ENCODE measurements at places on chromosomes 4 and X.

GRCh38 chr4:1021386-1022050 lies 10.1 kb downstream of the FGFRL1 start:
- no peak for DNase-seq

GRCh38 chr4:86380181-86380724 lies 20.4 kb upstream of the MAPK10 start:
- DNase-seq = no peak

DNA sequence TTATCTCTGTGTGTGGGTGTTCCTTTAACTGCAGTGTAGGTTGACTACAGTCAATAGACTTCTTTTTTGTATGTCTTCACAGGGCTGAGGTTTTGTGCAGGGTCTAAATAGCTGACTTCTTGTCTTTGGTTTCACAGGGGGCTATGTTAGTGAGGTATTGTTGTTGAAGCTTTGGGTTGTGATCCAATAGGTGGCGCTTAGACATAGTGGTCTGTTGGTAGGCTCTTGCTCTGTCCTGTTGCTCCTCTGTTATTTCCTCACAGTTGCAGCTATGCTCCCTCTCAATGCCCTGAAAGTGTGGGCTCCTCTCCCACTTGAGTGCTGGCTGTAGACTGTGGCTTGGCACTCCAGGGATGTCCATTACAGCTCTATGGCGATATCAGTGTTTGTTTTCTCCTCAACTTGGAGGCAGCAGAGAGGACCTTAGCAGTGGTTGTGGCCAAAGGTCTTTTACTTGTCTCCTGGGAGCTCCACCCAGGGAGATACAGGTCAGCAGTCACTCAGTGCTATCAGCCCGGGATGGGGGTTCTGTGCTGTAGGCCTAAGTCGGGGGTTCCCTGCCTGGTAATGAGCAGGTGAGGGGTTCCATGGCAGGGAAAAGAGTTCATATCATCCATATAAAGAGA lies 14.0 kb downstream of the POF1B start:
- DNase-seq = no peak

DNA sequence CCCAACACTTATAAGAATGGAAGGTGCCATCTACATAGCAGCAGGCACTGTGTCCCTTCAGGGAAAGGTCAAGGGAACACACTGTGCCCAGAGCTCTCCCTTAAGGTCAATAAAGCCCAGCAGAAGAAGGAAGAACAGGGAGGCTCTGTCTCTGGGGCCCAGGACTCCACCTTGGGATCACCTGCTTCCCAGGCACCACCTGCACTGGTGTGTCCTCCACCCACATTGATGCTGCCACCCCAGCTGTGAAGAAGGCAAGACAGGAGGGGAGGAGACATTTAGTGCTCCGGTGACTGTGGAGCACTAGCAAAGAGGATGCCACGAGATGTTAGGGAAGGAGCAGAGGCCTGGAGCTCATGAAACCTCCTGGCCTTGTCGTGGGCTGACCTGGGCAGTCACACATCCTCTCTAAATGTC lies 53.4 kb downstream of the FHDC1 start:
- no peak for DNase-seq

DNA sequence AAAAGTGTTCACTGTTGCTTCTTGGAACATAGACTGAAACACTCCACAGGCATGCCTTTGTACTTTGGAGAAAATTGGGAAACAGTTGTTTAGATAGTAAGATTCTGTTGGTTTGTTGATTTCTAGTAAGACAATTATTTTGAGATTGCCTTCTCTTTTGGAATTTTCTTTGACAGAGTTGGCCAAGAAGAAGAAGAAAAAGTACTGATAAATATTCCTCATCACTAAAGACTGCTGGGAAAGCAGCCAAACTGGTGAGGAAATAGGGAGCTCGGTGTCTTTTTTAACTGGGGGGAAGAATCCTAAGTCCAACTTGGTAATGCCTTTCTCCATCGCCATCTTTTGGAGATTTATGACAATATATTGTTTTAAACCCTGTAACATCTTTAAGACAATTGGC lies 370.7 kb downstream of the GPAT3 start:
- DNase-seq = no peak

- DNase-seq = no peak
Observed at GRCh38 chrX:46735622-46736021, 23.3 kb downstream of the SLC9A7 start.

DNA sequence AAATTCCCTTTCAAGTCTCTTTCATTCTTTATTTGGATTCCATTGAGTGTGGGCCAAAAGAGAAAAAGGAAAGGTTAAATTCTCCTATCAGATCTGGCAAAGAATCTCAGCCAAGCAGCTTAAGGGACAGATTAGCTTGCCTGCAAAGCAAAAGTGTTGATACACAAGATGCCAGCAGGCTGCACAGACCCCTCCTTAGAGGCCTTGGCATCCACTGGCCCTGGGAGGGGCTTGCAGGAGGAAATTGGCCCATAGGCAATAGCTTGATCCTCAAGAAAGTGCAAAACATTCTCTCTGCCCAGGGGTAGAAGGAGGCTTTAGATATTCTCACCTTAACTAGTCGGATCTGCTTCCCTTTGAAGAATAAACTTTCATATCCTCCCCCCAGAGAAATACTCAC lies 300.4 kb upstream of the CPEB2 start:
- no peak for DNase-seq

- DNase-seq = no peak
Observed at GRCh38 chr4:10296730-10297129, 160.5 kb downstream of the ZNF518B start.

DNA sequence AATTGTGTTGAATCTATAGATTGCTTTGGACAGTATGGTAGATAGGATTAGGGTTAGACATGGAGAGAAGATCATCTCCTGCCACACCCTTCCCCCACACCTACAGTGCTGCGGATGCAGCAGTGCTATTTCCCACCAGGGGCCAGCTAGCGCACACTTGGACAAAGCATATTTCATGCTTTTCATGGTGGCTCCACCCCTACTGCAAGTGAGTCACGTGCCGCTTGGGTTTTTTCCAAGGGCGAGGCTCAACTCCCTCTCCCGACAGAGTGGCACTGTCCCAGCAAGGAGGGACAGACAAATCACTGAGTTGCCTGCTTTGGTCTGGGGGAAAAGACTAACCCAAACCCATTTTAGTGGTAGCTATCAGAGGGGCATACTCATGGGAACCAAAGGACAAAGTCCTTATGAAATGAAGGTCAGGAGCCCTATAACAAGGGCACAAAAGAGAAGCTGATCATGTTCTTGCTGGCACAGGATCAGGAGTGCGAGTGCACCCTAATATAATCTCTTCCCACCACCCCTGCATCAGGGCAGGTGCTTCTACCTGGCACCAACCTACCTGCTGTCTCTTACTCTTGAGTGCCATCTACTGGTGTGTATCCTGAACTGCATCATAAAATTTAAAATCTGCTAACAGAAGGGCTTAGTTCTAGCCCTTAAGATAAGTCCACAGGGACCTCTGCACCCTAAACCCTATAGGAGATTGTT lies 55.1 kb upstream of the PGAM4 start:
- peak; percentile 8 for DNase-seq

GRCh38 chr4:75639124-75639695 lies 8.9 kb upstream of the CDKL2 start:
- DNase-seq = no peak

DNA sequence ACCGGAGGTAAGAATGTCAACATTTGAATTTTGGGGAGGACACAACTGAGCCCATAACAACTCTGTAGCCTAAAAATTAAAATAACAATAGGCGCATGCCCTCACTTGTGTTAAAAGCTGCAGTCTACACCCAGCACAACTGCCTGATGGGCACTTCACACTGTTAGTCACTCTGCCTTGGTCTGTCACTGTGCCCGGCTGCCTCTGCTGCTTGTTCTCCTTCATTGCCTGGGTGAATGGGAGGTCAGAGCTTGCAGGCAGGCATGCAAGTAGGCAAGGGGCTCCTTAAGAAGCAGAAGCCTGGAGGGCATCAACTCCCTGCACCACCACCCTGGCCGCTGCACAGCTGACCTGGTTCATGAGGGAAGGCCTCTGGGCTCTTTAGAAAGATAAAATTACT lies 374.8 kb downstream of the MID1IP1 start:
- DNase-seq = no peak

DNA sequence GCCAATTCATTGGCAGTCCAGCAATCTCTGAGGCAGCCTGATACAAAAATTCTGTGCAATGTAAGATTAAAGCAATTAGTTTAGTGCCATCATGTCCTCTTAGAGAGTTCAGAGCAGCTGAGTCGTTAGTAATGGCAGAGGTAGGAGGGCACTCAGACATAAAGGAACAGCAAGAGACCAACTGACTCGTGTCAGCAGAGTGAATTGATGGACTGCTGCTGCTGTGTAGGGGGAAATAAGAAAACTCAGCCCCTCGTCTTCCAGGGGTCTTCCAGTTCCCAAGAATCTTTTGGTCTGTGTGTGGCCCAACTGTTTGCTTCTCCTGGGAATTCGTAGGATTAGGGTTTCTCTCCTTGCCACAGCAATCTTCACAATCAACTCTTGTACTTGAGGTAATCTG lies 100.9 kb downstream of the TTC29 start:
- no peak for DNase-seq

DNA sequence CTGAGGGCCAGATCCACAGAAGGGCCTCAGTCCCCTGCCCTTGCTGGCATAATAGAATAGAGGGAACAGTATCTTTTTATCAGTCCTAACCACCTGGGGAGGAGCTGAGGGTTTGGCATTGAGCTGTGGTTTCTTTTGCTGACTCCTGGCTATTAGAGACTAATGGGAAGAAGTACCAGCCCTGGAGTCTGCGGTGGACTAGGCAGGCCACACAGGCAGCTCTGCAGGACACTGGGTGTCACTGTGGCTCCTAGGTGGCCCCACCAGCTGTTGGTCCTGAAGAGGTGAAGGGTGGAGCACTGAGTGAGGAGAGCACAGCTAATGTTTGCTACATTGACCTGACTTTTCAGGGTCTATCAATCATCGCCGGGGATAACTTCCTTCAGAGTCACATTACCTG lies 52.8 kb upstream of the GPC4 start:
- no peak for DNase-seq

DNA sequence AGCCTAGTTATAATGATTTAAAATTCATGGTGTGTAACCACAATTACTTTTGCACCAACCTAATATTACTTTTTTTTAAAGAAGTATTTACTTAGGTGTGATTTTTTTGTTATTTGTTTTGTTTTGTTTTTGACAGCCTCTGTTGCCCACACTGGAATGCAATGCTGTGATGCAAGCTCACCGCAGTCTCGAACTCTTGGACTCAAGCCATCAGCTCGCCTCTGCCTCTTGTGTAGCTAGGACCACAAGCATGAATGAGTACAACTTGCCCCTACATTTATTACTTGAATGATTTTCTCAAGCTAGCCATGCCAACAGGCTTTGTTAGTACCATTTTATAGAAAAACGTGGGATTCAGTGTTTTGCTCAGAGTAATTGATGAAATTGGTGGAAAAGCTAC lies 488.8 kb upstream of the CPEB2 start:
- no peak for DNase-seq

DNA sequence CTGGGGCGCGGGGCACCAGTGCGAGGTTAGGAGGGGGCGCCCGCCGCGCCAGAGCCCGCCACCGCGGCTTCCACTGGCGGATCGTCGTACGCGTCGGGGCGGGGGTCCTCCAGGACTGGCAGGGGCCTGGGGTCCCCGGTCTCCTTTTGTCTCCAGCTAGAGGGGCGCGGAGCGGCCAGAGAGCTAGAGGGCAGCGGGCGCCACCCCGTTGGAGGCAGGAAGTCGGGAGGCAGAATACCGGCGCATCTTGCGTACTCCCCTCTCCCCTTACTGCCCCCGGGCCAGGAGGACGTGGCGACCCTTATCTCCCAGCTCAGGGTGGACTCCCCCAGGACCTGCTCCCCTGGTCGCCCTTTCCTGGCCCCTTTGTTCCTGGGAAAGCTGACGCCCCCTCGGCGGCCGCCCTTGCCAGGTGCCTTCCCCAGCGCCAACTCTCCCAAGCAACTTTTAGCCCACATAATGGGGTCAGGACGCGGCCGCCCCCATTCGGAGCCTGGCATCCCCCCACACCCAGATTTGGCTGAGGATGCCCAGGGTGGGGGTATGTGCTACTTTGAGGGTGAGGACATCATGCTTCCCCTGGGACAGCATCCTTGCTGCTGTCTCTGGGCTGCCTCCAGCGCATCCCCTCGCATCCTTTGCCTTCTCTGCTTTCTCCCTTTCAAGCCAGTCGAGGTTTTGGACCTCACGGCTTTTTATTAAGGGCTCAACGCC lies 933 bp downstream of the CNKSR2 start:
- DNase-seq = no peak

DNA sequence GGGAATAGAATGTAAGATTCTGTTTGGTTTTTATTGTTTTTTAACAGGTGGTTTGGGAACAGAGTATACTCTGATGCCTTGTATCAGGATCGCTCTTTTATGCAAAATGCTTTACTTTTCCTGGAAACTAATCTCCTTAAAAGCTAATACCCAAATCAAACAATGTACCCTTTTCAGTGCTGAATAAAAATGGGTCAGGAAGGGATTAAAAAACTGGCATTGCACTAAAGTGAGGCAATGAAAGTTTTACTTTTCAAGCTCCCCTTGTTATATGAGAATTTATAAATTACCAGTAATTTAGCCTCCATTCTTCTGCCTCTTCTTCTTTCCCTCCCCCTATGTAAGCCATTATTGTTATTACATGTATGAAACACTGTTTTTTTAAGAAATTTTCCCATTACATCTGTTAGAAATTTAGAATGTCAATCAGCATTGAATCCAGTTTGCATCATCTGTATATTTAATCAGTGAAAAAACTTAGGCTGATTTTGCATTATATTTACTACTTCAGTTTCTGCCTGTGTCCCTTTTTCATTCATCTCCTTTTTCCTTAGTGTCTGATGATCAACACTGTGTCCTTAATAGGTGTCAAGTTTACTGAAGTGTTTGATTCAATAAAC lies 89.7 kb upstream of the NPNT start:
- DNase-seq = no peak

GRCh38 chr4:87910795-87911194 lies 64.7 kb upstream of the SPP1 start:
- no peak for DNase-seq

DNA sequence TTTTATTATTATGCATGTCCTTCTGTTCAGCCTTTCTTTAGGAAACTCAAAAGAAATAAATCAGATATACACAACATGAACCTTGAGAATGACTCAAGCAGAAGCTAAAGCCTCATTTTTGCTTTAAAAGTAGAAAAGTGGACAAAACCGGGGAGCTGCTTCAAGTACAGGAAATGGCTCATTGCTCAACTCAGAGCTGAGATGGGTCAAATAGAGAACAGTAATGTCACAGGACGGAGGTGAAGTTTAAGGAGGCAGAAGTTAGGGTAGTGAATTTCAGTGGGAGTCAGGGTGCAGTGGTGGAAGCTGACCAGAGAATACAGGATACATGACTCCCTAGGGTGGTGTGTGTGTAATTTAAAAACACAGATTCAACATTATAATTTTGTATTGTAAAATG lies 22.2 kb downstream of the PHKA2 start:
- no peak for DNase-seq

DNA sequence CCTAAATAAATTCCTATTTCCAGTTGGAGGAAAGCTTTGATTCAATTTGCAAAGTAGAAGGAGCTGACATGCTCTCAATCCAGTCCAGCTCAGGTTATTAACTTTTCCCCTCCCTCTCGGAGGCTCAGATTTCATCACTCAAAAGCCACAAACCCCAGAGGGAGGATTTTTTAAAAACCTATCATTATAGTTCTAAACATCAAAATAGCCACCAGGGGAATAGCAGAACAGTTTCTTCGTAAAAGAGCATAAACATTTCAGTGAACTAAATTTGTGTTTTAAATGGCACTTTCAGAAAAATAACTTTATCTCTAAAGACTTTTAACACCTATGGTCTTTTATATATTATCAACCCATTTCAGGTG lies 8.8 kb downstream of the GPRIN3 start:
- DNase-seq = peak; percentile 35

GRCh38 chr4:95318483-95318882 lies 230.3 kb downstream of the UNC5C start:
- no peak for DNase-seq

All from ACHN (cell line).